ENCODE measurements at places on chromosomes 1 and 21. TPM values are rescaled to one million over a fixed set of nuclear protein-coding genes. Genes with fewer than 3 reads are reported as not detected.

Gene COL6A2
- 1,939 TPM for total RNA-seq

DNA sequence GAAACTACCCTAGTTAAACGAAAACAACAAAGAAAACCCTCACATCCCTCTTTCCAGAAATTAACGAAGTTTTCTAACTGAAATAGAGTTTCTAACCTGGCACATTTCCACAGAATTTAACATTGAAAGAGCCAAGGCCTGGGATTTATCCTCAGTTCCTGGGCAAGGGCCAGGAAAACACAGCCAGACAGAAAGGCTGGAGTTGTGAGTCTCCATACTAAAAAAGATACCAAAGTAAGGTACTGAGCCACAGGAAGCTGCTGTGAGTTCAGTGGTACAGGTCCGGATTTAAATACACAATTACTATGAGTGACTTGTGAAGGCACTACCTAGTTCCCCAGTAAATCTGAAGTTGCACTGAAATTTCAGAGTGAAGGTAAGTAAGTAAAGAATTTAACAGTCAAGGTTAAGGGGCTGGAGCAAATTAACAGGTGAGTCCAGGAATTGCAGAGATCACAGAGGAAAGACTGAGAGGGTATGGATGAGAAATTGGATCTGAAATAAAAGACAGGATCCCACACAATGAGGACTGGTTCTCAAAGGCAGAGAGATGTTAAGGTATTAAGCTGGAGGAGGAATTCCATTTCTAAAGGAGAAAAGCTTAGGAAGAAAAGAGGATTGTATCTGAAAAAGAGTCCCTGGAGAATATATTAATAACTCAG is 905 bp downstream of the LIX1L start:
- peak; percentile 61 for DNase-seq

DNA sequence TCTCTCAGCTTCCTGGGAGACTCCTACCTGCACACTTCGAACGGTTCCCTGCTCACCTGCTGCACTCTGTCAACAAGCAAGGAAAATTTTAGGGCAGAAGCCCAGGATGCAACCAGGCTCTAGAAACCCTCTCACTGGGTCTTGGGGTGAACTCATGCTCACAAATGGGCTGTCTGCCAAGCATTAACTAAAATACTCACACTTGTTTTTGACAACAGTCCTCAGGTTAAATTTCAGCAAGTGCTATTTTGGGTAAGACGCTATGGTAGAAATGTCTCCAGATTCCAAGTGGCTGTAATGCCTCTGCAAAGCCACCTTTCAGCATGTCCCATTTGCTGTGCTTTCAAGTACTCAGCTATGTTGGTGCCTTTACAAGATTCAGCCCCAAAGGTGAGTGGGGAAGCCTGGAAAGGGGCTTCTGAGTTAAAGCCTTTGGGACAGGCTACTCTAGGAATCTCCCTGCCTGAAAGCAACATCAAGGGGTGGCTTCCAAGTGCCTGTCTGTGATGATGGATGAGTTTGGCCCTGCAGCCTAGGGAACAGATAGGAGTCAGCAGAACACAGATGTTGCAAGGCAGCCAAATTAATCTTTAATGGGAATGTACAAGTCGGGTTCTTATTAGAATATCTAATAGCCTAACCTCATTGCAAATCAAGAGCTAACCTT is 211.9 kb upstream of the SPAG17 start:
- DNase-seq, result no peak

Gene SMG5
- total RNA-seq, result 68.2 TPM

GRCh38 chr21:42475526-42476387 is 20.3 kb downstream of the RSPH1 start:
- DNase-seq, result no peak

DNA sequence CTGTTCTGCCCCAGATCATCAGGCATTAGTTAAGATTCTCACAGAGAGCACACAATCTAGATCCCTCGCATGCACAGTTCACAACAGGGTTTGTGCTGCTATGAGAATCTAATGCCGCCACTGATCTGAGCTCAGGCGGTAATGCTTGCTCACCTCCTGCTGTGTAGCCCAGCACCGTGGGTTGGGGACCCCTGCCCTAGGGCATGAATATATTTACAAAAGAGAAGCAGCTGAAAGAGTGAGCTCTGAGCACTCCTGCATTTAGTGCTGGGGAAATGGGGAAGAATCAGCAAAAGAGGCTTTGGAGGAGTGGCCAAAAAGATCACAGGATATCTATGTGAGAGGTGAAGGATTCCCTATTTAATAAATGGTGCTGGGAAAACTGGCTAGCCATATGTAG is 5.6 kb downstream of the CFAP57 start:
- no peak for DNase-seq

- no peak for DNase-seq
These were observed 672.4 kb upstream of the ADAMTS5 start for GRCh38 chr21:27639286-27639685.

- no peak for DNase-seq
These were observed 141.4 kb downstream of the PSMG1 start for GRCh38 chr21:39041816-39042215.

DNA sequence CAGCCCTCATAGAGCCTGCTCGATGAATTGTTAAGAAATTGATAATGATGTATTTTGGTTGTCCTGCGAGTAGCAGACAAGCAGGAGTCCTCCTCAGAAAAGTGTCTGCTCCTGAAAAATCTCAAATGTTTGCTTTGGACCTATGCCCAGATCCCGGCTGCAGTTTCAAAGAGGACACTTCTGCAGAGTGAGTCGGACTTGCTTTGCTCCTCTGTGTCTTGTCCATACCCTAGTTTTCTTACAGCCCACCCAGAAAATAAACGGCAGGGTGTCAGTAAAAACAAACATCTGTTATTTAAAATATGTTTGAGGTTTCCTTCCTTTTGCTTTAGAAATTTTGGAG is 2.8 kb downstream of the S100A10 start:
- DNase-seq, result peak; percentile 76

DNA sequence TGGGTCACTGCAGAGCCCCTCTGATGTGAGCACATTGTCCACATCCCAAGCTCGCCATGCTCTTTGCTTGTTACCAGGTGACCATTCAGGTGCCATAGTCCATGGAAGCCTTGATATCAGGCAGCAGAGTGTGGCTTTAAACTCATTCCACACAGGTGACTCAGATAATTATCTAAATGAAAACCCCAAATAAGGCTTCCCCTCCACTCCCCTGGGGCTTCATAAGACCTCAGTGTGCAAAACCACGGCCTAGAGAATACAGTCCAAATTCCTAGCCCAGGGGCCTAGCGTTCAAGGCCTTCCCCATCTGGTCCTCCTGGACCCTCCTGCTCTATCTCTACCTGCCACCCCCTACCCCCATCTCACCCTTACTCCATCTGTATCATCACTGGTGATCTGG is 97.1 kb downstream of the ARHGEF10L start:
- peak; percentile 55 for DNase-seq

Gene KMO
- not detected for total RNA-seq

DNA sequence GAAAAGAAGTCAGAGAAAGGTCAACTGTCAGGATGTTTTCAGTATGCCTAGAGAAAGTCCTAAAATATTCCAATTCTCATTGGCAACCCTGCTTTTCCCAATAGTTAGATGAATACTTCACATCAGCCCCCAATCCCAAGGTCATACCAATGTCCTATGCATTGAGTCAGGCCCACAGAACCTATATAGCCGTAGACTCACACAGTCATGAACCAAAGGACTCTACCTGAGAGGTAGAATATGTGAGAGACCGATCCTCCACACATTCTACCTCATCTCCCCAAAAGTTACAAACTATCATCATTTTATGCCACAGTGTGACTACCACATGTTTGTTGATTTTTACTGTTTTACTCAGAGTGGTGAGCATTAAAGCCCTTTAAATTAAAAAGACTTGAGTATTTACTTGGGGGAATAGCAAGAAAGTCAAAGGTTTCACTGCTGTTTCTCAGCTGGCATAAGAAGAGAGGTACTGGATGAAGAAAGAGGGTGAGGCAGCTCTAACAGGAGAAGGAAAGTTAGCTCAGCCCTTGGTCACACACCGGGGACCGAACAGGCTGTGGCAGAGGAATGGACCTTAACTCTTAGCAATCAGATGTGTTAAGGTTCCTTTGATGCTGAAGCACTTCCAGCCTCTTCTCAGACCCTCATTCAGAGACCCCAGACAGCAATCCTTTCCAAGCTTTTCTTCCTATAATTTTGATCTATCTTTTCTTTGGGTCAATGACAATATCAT is 937 bp downstream of the CD48 start:
- DNase-seq, result no peak

DNA sequence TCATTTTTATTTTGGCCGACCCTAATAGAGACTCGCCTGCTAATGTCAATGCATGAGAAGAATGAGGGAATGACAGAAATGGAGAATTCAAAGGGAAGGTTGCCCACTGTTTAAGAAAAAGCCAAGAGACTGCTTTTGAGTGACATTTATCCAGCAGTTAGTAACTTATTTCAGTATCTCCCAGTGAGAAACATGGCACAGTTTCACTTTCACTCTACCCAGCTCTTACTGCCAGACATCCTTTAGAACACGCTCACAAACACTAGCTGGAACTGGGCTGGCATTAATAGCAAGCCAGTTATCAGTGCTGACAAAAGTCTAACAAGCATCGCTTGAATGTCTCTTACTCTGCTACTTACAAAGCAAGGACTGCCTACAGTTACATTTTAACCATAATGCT is 8.5 kb downstream of the GGPS1 start:
- no peak for DNase-seq

GRCh38 chr1:87760654-87761053 is 432.0 kb downstream of the LMO4 start:
- peak; percentile 6 for DNase-seq

Gene KRTAP13-2
- total RNA-seq, result not detected

Gene SLC37A1
- not detected for total RNA-seq

Gene FALEC
- not detected for total RNA-seq

GRCh38 chr1:205783433-205783795 is 8.1 kb upstream of the RAB29 start:
- no peak for DNase-seq

Data from GM23248 (cell line).